Breast epithelium (tissue), 4 donors: ENCODE measurements at places on chromosomes 1 and 21.

- no peak for DNase-seq
Observed at GRCh38 chr1:13432251-13432650, 22.0 kb downstream of the PRAMEF20 start.

DNA sequence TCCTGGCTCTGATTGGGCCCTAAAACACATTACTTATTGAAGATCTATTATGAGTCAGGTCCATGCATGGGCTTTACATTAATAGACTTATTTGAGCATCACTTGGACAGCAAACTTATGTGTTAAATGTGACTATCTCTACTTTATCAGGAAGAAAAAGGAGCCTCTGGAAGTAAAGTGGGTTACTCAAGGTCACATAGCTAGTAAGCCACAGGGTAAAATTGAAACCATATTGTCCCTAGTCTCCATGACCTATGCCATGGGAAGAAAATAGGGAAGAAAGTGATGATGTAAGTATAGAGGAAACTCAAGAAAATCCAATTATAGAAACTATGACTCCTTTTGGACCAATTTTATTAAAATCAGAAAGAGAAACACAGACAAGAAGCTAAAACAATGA is 555.3 kb downstream of the NUF2 start:
- no peak for DNase-seq

DNA sequence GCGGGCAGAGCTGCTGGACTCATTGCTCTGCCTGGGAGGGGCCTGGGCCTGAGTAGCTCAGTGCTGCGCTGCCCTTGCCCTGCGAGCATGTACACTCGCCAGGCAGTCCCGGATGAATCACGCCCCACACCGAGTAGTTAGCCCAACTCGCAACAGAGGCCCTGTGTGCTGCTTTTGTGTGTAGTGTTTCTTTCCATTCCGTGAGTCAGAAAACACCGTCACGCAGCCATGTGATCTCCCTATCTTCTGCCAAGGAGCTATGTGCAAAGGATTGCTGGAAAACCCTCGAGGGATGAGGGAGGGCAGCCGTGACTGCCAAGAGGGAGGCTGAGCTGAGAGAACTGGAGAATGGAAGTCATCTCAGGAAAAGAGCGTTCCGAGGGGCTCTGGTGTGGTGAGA is 37.3 kb downstream of the NENF start:
- peak; percentile 85 for DNase-seq

DNA sequence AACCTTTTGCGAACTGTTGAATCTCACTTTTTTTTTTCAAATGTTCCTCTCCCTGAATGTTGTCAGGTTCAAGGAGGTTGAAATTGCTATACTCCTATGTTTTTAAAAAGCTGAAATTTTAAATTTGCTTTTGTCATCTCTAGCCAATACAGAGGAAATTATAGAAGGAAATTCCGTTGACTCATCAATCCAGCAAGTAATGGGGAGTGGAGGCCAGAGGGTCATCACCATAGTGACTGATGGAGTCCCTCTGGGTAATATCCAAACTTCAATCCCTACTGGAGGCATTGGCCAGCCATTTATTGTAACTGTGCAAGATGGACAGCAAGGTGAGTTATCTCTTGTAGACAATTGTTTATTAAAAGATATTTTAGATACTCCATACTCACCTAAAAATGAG is 36.3 kb downstream of the GABPB2 start:
- DNase-seq: no peak

GRCh38 chr1:240499012-240499411 is 112.9 kb downstream of the GREM2 start:
- DNase-seq: no peak

DNA sequence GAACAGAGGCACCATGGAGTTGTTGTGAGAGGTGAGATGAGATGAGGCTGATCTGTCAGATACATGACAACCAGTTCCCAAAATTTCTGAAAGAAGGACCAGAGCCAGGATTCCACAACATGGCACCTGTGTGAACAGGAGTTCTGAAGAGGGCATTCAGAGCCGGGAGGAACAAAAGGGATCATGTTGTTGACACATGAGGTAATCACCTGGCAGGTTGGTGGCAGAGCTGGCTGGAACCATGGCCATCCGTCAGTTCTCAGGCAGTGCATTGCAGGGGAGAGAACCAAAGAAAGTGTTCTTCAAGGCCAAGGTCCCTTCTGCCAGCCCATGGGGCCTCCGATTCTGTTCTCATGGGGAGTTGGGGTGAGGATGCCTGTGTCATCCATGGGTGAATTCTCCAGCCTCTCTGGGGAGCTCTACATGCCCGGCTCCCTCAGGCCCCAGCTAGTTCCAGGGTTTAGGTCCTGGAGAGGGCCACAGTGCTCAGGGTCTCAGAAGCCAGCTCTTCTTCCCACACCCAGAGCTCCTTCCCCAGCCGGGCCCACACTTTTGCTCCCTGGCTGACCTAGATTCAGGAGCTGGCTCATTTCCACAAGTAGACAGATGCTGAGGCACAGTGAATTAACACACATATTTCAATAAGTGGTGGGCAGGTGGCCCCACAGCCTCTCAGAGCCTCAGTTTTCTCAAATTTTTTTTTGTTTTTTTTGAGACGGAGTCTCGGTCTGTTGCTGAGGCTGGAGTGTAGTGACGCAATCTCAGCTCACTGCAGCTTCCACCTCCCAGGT is 49.1 kb upstream of the CTPS1 start:
- peak; percentile 67 for DNase-seq

DNA sequence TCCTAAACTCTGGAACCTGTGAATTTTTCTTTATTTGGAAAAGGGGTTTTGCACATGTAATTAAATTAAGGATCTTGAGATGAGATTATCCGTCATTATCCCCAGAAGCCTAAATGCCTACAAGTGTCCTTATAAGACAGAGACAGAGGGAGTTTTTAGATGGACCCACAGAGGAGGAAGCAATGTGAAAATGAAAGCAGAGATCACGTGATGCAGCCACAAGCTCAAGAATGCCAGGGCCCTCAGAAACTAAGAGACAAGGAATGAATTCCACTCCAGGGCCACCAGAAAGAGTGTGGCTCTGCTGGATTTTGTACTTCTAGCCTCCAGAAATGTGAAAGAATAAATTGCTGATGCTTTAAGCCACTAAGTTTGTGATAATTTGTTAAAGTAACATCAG is 183.6 kb upstream of the UBE2U start:
- DNase-seq: no peak

DNA sequence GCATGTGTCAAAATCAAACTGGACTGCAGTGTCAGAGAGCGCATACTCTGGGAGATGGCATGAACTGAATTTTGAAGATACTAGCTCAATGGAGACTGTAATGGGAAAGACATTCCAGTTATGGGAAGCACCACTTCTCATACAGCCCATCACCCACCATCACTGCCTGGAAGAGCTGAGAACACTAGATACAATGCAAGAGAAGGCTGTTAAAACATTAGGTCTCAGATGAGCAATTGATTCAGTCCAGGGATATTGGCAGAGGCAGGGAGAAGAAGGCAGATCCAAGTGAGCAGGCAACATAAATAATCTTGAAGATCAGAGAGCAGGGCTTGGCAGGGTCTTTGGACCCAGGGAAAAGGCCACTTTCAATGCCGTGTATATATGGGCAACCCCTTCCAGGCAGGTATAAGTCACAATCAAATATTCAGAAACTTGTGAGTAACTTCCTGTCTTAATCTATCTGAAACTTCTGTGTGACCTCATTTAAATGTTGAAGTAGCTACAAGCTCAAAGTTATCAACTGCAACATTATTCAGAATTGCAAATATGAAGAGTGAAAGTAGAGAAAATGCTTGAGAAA is 290.3 kb upstream of the SGIP1 start:
- DNase-seq: no peak

DNA sequence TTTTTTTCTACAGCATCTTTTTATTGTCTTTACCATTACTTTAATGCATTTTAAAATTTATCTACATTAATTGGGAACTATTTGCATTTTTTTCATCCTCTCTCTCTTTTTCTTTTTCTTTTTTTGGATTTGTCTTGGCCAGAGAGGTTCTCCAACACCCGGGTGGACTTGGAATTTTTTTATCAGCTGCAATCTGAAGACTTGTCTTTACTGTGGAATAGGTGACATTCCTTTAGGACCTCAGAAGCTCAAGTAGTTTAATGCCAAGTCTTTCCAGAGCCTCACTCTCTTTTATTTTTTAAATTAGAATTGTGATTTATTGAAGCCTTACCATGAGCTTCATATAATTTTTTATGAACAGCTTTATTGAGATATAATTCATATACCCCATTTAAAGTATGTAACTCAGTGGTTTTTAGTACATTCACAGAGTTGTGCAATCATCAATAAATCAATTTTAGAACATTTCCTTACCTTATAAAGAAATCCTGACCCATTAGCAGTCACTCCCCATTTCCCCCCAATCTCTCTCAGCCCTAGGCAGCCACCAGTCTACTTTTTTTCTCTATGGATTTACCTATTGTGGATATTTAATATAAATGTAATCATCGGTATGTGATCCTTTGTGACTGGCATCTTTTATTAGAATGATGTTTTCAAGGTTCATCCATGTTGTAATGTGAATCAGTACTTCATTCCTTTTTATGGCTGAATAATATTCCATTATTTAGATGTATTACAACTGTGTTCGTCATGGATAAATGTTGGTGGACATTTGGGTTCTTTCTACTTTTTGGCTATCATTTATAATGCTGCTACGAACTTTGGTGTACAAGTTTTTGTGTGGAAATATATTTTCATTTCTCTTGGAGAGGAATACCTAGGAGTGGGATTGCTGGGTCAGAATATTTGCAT is 6.2 kb downstream of the TUFT1 start:
- no peak for DNase-seq

DNA sequence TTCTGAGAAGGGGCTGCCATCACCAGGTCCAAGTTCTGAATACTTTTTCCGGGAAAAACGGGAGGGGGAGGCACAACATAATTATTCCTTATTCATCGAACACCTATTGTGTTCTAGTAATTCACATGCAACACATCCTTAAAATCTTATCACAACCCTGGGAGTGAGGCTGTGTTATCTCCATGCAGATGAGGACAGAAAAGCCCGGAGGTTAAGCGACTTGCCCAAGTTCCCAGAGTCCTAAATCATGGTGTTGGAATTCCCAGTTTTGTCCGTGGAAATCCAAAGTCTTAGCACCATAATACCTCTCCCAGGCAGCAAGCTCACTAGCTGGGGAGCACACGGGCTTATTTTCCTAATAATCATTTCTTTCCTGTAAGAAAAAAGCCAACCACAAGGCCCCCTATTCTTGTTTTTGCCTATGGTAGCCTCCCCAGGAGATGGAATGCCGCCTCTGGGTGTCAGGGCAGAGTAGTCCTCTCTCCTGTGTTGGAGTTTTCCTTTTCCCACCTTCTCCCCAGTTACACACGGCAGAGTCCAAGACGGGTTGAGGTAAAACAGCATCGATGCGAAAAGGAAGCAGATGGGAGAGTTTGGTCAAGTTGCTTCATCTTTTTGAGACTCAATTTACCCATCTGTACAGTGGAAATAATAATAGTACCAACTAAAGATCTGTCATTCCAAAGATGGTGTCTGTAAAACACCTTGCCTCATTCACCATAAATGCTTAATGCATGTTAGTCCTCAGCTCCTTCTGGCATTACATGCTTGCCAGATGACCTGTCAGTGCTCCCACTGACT is 228.0 kb upstream of the TMEM51 start:
- no peak for DNase-seq

GRCh38 chr1:150366416-150367296 is 2.7 kb downstream of the RPRD2 start:
- no peak for DNase-seq

DNA sequence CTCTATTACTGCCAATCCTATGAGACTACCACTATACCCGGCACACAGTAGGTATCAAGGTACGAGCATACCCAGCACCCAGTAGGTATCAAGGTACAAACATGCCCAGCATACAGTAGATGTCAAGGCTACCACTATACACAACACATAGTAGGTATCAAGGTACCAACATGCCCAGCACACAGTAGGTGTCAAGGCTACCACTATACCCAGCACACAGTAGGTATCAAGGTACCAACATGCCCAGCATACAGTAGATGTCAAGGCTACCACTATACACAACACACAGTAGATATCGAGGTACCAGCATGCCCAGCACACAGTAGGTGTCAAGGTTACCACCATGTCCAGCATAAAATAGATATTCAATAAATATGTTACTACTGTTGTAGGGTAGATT is 98.4 kb downstream of the C1orf94 start:
- DNase-seq: no peak

GRCh38 chr1:178109348-178110143 is 15.6 kb downstream of the RASAL2 start:
- DNase-seq: no peak

- no peak for DNase-seq
Observed at GRCh38 chr21:19853709-19854575, 1144.3 kb upstream of the NCAM2 start.

- DNase-seq: no peak
Observed at GRCh38 chr1:200134116-200134515, 106.6 kb downstream of the NR5A2 start.

GRCh38 chr21:8989261-8989711 is 1532.1 kb upstream of the TPTE start:
- DNase-seq: no peak

DNA sequence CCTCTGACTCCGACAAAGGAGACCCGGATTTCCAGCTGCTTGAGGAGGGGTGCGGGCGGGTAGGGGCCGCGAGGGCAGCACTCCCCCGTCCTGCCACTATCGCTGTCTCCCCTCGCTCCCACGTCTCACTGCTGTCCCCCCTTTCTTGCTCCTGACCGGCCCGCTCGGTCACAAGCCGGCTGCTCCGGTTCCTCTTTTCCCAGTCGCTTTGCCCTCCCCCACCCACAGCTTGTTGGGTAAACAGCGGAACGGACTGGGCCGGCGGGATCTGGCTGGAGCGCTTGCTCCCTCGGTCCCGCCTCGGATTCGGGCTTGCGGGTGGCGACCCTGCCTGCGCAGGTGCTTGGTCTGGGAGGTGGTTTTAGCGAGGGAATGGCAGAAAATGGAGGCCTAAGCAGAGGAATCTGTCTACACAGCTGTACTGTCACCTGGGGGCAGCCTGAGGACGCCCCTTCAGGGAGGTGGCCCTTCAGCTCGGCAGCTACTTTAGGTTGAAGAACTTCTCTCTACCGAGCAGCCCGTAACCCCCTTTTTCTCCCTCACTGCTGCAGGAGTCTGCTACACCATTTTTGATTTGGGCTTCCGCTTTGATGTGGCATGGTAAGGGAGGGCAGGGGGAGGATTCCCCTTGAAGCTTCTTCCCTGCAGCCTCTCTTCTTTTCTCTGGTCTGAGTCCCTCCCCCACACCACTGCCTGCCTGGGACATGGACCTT is 645 bp downstream of the ATP6V0B start:
- DNase-seq: peak; percentile 62

GRCh38 chr1:51578383-51579109 is 38.3 kb upstream of the OSBPL9 start:
- no peak for DNase-seq

- DNase-seq: no peak
Observed at GRCh38 chr1:109620401-109620791, 759 bp downstream of the AMPD2 start.
